ENCODE measurements at places on chromosomes 3 and 15.

DNA sequence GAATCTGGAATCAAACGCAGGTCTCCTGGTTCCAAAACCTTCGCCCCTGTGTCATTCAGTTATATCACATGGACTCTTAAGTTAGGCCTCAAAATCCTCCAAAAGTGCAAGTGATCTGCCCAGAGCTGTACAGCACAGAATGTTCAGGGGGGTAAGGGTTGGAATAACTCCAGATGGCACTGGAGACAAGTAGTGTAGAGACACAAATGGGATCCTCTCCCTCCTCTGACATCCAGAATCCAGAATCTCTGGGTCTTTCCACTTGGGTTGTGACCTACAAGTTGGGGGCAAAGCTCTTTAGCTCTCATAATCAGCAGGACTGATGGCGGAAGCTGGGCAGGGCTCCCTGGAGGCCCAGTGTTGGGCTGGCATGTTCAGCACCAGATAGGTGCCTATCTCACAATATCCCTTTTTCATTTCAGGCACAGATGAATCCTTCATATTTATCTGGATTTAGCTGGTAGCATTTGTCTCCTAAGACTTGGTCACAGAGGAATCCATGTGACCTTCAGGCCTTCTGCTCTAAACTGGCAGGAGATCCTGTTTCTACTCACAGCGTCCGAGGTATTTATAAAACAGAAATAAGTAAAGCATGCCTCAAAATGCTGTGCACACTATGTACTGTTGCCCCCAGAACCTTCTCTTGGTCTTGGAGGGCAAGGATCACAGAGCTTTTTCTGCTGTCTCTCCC, 15.4 kb downstream of the ABHD2 start:
- no peak for DNase-seq

GRCh38 chr3:71135373-71136088, 448.0 kb downstream of the FOXP1 start:
- no peak for DNase-seq

DNA sequence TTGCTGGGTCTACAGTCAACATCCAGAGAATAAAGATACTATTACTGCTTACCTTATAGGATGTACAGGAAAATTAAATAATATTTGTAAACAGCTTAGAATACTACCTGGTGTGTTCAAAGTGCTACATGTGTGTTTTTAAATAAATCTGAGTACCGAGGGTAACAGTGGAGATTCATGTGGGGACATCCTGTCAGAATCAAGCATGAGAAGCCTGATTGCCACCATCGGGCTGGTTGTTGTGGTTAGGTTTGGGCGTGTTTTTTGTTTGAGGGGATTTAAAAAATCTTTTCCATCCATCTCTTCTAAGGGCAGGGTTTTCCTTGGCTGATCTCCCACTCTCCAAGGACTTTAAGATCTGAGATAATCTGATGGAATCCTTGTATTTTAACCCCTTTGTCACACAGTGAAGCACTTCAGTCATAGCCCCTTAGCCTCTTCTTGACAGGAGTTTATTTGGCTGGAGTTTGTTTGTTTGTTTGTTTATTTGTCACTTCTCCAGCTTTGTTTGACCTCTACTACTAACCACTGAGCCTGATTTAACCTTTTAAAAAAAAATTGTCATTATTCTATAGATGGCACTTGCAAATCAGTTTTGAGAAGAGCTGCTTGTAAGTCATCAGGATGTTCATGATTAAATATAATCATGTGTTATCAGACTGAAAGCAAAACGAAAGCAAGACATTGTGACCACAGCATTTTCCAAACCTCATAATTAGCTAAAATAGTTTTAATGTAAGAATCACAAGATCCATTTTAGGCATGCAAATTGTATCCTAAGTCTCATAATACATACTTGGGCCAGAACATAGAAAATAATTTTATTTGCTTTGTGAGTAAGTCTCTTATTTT, 72.8 kb upstream of the RARB start:
- no peak for DNase-seq

- peak; percentile 45 for DNase-seq
Observed at GRCh38 chr3:146705225-146705624, 100.1 kb upstream of the PLSCR5 start.

- DNase-seq, result no peak
Observed at GRCh38 chr15:95645791-95646338, 684.6 kb upstream of the NR2F2 start.

DNA sequence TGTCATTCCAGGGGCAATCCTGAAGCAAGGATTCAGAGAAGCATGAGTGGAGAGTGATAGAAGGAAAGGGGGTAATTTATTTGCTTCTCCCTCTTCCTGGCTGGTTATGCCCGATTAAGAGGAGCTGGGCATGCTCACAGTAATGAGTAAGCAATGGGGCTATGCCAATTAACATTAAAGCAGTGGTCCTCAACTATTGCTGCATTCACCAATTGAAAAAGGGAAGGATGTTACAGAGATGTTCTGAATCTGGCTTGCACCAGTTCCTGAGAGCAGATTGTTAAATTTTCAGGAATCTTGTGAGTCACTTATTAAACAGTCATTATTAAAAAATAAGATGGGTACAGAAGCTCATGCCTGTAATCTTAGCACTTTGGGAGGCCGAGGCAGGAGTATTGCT, 85.9 kb upstream of the ZBTB20 start:
- no peak for DNase-seq

GRCh38 chr15:67825881-67826716, 790 bp downstream of the SKOR1 start:
- no peak for DNase-seq

GRCh38 chr3:135503760-135504686, 461.5 kb upstream of the PPP2R3A start:
- DNase-seq, result peak; percentile 44

DNA sequence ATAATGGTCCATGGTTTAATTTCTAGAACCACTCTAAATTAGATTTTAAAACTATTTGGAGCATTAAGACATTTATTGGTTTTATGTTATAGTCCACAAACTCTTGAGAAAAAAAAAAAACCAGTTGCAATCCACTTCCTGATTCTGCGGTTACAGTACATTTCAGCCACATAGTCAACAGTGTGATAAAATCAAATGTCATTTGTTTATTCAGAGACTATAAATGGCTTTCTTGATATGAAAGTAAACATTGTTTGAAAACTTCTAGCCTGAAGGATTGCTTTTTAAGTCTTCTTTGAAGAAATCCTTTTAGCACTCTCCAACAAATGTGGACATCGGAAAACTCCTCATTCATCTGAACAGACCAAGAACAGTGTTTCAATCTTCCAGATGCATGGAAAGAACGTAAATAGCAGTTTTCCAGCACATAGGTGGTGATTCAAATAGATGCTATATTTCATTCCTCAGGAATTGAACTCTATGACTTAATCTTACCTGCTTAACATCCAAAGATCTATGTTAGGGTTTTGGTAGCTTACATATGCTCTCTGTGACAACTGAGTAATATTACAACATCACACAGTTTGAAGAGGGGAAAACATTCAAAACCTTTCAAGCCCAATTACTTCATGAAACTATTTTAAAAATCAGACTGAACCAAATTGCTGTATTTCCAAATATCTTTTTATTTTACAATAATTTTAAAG, 87.8 kb upstream of the UBE2E2 start:
- DNase-seq, result no peak

- no peak for DNase-seq
Observed at GRCh38 chr15:81043935-81044575, 43.3 kb downstream of the TLNRD1 start.
